ENCODE measurements at places on chromosomes 4 and X.

DNA sequence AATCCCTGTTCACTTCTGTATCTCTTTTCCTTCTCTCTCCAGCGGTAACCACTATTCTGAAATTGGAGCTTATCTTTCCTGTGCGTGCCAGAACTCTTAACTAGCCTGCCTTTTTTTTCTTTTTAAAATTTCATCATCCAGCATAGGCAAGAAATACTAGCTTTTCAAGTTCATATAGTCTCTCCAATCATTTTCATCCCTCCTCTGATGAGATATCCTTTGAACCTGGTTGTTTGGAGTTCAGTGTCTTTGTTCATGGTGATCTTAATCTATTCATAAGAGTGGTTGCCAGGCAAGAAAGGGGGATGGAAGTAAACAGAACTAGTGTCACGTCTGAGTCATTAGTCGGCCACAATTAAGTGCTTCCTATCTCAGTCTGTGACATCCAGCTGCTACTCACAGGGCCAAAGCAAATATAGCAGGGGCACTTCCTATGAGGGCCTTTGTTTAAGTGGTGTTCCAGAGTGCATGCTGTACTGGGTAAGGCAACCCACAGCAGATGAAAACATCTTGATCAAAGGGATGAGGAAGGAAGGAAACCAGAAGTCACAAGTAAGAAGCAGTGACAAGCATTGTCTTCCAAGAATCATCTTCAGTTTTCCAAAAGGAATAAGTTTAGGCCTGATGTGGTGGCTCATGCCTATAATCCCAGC, 56.4 kb upstream of the XIAP start:
- DNase-seq = peak; percentile 90

GRCh38 chrX:139898334-139898733, 34.5 kb downstream of the ATP11C start:
- no peak for DNase-seq

- DNase-seq = no peak
Measured at GRCh38 chr4:2248821-2249261, 6.9 kb upstream of the HAUS3 start.

- DNase-seq = peak; percentile 81
Measured at GRCh38 chr4:162523171-162523570, 359.4 kb upstream of the FSTL5 start.

DNA sequence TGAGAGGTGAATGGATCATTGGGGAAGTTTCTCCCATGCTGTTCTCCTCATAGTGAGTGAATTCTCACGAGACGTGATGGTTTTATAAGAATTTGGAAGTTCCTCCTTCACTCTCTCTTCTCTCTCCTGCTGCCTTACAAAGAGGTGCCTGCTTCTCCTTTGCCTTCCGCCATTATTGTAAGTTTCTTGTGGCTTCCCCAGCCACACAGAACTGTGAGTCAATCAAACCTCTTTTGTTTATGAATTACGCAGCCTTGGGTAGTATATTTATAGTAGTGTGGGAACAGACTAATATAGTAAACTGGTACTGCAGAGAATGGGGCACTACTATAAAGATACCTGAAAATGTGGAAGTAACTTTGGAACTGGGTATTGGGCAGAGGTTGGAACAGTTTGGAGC, 7.8 kb upstream of the CTAG2 start:
- DNase-seq = no peak

GRCh38 chr4:74366367-74366911, 1.5 kb downstream of the EREG start:
- DNase-seq = peak; percentile 43

GRCh38 chr4:111519683-111520082, 625.6 kb upstream of the FAM241A start:
- no peak for DNase-seq

GRCh38 chrX:48025561-48025960, 18.8 kb downstream of the SPACA5 start:
- DNase-seq = peak; percentile 33

- no peak for DNase-seq
Measured at GRCh38 chrX:118038614-118039365, 77.8 kb downstream of the KLHL13 start.

- DNase-seq = no peak
Measured at GRCh38 chr4:56931924-56932323, 24.2 kb downstream of the REST start.

DNA sequence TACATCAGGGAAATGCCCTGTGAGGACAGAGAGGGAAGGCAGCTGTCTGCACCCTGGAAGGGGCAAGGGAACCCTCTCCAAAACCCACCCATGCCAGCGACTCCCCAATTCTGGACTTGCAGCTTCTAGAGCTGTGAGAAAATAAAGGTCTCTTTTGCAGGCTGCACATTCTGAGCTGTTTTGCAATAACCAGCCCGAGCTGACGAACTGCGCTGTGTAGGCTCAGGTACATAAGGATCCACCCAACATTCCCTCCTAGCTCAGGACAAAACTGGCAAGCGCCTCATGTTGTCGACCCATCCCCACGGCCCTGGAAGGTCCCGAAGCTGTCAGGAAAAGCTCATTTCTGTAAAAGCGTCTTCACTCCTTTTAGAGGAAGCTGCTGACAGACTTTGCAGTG, 271.8 kb downstream of the CRLF2 start:
- no peak for DNase-seq

DNA sequence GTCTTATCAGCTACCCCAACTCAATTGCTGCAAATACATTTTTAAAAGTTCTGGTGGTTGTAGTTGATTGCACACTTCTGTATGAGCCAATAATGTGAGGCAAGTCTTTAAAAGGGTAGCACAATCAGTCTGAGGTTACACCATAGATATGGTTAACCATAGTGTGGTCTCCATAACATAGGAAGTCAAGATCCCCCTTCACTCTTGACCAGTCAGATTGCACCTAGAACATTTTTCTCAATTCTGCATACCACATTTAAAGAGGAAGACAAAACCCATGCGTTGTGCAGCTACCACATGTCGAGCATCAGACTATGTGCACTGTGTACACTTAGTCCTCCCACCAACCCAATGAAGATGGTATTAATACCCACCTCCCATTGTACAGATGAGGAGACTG, 26.5 kb upstream of the CYBB start:
- no peak for DNase-seq

GRCh38 chrX:53263597-53264094, 17.7 kb downstream of the IQSEC2 start:
- DNase-seq = peak; percentile 72

- DNase-seq = no peak
Measured at GRCh38 chrX:71637253-71637618, 18.9 kb upstream of the CXCR3 start.

DNA sequence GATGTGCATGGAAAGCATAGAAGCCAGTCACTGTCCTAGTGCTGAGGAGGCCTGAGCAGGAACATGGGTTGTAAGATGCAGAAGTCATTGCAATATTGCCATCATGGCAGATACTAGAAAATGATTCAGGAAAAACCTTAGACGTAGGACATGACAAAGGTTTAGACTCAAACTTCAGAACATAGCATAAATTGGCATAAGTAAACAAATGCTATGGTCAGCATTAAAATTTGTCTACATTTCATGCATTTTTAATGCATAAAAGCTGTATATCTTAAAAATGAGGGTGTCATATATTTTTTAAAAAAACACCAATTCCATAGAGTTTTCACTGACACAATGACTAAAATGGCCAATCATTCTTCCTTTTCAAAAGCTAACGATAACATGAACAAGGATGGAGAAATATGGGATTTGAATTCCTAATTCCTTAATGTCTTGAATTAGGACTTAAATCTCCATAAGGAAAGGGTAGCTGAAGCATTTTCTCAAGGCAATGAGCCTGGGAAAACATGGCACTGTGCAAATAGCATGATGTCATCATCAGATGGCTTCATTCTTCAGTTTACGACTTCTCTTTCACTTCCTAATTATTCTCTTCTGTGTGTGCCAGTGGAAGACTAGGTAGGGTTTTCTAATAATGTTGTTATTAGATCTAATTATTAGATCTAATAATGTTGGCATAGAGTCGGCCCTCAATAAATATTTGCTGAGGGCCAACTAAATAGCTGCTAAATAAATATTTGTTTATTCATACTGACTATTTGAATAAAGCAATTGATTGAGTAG, 125.1 kb upstream of the FRG1 start:
- DNase-seq = no peak

DNA sequence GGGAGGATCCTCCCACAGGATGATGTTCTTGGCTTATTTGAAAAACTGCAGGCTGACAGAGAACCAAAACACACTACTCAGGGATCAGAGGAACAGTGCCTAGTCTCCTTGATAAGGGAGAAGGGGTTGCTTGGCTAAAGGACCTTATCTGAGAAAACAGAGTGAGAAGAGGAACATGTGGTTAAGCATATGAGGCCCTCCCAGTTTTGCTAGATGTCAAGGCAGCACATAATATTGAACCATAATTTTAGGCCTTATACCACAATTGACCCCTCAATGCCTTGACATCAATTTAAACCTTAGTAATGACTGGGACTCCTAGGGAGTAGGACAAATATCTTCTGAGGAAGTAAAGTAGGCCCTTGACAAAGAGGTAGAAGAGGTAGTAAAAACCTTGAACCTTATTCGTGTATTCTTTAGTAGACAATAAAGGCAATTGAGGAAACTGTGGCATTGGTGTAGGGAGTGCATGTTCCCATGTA, 79.3 kb downstream of the TEX13C start:
- DNase-seq = no peak

DNA sequence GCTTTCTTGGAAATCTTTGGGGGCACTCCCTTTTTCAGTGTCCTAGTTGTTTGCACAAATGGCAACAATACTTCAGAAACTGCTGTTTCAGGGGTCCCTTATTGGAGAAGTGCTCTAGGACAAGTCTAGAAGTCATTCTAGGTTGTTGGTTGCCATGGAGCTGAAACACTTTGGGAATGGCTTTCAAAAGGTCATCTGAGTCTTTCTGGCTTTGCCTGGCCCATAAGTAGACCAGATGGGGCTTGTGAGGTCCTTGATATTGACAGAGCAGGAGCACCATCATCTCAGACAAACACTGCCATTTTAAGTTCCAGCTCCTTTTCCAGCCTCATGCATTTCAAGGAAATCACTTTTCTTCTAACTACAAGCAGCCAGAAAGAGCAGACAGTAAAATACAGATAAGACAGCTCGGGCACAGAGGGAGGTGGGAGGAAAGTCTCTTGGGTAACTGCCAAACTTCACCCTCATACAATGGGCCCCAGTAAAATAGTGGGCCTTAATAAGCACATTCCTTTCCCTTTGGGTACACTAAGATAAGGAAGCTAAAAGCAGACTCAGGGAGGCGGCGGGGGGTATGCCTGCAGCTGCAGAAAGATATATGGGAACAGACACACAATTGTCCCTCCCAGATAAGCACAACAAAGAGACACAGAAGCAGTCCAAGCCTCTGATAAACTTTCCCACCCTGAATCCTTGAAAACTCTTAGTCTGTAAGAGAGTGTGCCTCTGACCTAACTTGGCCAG, 8.5 kb upstream of the NXF3 start:
- no peak for DNase-seq

DNA sequence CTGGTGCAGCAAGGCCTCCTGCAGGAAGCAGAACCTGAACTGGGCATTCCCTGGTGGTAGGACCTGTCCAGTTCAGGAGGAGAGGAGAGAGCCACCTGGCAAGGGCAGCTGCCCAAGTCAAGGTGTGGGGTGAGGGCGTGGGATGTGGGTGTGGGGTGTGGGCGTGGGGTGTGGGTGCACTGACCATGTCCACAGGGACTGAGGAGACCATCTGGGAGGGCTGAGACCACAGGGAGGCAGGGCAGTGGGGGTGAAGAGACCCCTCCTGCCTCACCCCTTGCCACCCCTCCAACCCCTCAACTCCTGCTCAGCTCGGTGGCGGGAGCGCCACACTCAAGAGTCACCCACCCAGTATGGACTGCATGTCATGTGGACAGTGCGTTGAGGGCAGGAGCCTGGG, 117.9 kb downstream of the CPZ start:
- no peak for DNase-seq

DNA sequence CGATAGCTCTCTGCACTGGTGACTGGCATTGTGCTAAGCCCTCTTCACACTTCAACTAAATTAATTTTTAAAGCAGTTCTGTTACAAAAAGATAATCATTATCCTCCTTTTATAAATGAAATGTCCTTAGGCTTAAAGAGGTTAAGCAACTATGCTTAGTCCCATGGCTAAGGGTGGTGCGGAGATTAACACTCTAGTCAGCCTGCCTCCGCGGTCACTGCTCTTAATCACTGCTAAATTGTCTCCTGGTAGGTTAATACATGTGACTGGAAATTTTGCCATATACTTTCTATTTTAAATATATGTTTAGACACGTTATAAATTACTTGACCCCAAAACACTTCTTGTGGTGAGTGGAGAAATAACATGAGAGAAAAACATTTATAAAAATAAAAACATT, 473.7 kb downstream of the CENPC start:
- DNase-seq = no peak

- DNase-seq = peak; percentile 52
Measured at GRCh38 chrX:40266490-40267333, 169.0 kb upstream of the BCOR start.

- peak; percentile 43 for DNase-seq
Measured at GRCh38 chr4:95155759-95156451, 392.9 kb downstream of the UNC5C start.

DNA sequence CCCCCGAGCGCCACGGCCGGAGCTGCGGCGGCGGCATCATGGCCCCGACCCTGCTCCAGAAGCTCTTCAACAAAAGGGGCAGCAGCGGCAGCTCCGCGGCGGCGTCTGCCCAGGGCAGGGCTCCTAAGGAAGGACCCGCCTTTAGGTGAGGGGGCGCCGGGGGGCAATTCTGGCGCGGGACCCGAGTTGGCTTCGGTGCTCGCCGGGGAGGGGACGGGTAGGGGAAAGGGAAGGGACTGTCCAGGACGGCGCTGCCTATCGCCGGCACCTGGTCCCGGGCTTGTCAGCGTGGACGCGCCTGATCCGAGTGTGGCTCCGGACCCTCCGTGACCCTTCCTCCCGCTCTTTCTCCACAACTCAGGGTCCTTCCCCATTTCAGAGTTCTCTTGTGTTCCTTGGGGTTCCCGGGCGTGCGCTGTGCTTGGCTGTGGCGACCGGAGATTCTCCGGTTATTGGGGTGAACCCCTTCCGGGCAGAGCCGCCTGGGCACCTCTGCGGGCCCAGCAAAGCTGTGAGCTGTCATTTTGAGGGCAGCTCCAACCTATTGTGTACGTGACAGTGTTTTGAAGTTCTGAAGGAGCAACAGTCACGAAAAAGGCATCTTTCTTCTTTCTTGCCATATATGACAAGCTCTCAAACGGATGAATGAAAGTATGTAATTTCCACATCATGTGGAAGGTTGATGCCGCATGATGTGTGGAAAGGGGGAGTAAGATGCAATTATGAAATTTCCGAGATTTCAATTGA, 522 bp downstream of the FNIP2 start:
- peak; percentile 36 for DNase-seq

- no peak for DNase-seq
Measured at GRCh38 chr4:177532358-177532757, 90.1 kb upstream of the AGA start.

GRCh38 chr4:187541666-187542065, 453.9 kb upstream of the ZFP42 start:
- DNase-seq = no peak

- no peak for DNase-seq
Measured at GRCh38 chr4:56465599-56466295, 1.7 kb upstream of the SRP72 start.

- no peak for DNase-seq
Measured at GRCh38 chr4:39569209-39569608, 42.0 kb upstream of the UGDH start.

Measured in Caki2 (cell line).